ENCODE measurements at places on chromosomes 5 and 9.

- no peak for DNase-seq
These were observed 76.6 kb downstream of the PTPDC1 start for GRCh38 chr9:94160594-94161501.

DNA sequence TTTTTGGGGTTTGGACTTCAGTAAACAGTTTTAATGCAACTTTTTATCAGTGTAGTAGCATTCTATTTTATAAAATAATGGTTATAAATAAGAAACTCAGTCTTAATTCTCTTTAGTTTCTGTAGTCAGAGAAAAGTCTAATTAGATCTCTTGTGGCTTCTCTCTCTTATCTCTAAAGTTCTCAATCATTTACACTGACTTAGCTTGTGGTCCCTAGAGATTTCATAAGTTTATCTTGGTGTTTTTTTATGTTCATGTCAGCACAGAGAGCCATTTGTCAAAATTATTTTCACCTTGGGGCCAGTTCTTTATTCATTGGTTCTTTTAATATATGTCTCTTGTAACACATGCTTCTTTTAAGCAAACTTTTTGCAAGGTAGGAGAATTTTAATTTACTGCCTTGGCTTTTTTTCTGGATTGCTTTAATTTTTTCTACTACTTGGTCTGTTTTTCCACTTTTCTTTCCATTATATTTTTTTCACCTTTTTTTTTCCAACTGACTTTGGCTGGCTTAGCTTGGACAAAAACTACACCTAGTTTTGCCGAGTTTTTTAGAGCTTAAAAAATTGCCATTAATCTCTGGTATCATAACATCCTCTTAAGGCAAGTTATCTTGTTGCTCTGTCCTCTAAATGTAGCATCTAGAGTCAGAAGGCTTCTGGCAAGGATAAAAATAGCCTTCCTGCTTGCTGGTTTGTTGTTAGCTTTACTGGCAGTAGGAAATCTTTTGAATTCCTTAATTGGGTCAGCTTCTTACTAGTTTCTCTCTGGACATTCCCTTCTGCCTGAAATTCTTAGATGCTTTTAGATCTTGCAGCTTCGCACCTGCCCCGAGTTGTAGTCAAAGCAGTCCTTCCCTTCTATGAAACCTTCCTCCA is 35.3 kb downstream of the CPEB4 start:
- no peak for DNase-seq

GRCh38 chr5:134626369-134627014 is 6.1 kb downstream of the SAR1B start:
- no peak for DNase-seq

- no peak for DNase-seq
These were observed 207.2 kb upstream of the DAB2 start for GRCh38 chr5:39631958-39632357.

Data from mucosa of descending colon (tissue), 3 donors.